Activated naive CD8-positive, alpha-beta T cell treated with anti-CD3 and anti-CD28 coated beads, Interleukin-2, amount 10 ng/mL, durations not matched to agents 7 days and 5 days (primary cell): ENCODE measurements at places on chromosomes 1 and 21.
A peak's percentile ranks its signal among the peaks of the same experiment; 100 is the strongest.

DNA sequence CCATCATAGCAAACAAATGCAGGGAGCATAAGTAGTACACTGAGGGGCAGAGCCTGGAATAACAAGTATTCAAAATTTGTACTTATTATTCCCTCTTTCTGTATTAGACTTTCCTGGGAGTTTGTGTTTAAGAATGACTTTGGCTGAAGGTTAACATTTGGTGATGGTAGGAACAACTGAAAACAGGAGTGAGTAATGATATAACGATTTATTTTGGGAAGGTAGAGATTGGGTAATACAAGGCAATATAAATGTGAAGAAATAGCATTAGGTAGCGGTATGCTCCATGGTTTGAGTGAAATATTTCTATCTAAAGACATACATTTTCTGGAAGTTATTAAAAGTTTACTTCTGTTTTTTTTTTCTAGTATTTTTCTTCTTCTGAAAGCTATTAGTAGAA is 18.5 kb upstream of the C1orf21 start:
- DNase-seq: no peak

GRCh38 chr1:83098131-83098530 is 900.8 kb downstream of the TTLL7 start:
- DNase-seq: no peak

DNA sequence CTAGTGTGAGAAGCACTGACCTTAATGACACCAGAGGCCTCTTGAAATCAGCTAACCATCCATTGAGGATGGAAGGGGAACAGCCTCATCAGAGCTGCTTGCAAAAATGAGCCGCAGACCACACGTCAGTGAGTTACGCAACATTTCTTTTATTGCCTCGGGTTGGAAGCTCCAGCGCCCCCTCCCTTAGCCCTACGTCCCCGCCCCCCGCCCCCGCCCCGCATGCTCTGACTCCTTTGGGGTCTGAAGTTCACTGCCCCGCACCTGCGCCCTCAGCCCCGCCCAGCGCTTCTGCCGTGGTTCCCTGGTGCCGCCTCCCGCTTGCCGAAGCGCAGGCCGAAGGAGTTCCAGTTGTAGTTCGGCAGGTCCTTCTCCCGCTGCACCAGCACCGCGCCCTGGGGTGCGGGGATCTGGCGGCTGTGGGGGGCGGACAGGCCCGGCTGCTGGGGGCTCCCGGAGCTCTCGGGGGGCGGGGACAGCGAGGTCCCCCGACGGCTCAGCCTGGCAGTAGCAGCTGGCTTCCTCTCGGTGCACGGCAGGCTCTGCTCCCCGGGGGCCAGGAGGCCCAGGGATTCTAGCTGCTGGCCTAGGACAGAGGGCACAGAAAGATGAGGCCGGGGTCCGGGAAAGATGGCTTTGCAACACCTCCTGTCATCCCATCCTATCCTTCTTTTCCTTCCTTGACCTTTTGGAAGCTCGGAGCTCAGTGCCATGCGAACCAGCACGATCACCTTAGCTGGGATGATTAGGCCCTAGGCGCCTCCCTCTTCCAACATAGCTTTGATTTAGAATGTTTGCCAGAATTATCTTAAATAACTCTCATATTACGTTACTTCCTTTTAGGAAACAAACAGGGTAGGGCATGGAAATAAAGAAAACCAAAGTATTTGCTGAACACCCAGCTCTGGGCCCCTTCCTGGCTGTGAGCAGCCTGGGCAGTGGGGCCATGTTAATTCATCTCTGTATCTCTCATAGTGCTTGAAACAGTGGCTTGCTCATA is 5.8 kb downstream of the KISS1 start:
- DNase-seq: peak; percentile 39

- no peak for DNase-seq
Observed at GRCh38 chr1:194028002-194028401, 841.6 kb upstream of the B3GALT2 start.

GRCh38 chr21:35868005-35868868 is 192.1 kb downstream of the SETD4 start:
- no peak for DNase-seq

GRCh38 chr21:28396421-28396820 is 596.3 kb downstream of the LTN1 start:
- no peak for DNase-seq

DNA sequence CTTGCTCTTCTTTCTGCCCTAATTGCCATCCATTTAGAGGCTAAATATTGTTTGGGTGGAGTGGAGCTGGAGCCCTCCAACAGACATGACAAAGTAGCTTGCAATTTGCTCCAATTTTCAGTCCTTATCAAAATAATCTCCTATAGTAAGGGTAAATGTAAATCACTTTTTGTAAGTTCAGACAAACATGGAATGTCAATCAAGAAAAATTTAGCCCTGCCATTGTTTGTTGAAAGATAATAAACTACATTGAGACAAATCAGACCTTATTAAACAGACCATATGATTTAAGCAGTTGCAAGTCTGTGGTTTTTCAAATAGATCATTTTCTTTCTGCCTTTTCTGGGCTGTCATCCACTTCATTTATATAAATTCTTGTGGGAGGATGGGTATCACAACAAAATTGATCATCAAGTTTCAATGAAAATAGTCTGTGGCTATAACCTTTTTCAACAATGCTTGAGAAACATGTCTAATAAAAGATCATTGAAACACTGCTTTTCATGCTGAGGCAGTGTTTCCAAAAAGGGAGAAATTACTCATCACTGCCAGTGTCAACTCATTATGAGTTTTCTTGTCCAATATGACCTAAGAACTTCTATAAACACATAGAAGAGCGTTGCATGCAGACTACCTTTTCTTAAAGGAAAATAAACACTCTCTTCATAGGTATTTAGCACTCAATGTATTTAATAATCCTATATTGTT is 1152.0 kb upstream of the B3GALT2 start:
- DNase-seq: no peak

GRCh38 chr1:46246548-46247435 is 771 bp upstream of the RAD54L start:
- DNase-seq: no peak

DNA sequence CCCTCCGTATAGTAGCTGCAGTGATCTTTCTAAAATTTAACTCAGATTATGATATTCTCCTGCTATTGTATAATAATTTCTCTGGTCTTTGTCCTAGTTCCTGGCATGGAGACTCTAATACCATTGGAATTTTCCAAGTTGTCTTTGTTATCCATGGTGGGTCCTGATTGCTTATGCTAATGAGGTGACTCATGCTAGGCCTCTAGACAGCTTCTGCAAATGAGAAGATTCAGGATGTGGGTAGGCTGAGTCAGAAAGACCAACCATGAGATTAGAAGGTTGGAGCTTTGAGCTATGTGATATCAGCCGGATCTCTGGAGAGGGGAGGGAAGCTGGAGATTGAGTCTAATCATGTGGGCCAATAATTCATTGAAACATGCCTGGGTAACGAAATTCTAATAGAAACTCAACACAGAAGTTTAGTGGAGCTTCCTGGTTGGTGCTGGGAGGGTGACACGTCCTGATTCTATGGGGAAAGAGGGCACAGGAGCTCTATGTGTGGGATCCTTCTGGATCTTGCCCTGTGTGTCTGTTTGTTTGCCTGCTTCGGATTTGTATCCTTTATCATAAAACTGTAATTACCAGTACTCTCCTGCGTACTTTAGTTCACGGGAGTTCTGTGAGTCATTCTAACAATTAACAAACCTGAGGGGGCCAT is 73.2 kb upstream of the CNIH3 start:
- DNase-seq: no peak

DNA sequence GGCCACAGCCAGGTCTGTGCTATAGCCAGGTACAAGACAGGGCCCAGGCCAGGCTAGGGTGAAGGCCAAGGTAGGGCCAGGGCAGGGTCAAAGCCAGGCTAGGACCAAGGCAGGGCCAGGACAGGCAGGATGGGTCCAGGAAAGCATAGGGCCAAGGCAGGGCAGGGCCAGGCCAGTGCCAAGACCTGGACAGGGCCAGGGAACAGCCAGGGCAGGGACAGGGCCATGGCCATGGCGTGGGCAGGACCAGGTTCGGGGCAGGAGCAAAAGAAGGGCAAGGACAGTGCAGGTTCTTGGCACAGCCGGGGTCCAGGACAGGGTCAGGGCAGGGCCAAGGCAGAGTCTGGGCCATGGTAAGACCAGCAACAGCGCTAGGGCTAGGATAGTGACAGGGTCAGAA is 153.4 kb downstream of the LIPI start:
- DNase-seq: no peak

- no peak for DNase-seq
Observed at GRCh38 chr1:7427605-7428300, 343.3 kb upstream of the VAMP3 start.

DNA sequence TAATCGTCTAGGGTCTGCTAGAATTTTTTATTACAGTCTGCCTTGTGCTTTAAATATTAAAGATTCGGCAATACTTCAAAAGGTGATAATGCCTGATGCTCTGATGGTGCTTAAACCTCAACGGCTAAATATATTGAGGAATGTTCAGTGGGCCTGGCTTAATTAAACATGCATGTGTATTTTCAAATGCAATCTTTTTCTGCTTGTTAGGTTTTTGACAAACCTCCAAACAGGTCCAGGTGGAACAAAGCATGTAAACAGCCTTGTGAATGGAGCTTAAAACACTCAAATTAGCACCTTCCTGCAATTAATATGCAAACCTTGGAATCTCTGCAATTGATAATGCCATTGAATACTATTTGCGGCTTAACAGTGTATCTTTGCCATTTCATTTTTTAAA is 334.9 kb downstream of the BARHL2 start:
- no peak for DNase-seq

DNA sequence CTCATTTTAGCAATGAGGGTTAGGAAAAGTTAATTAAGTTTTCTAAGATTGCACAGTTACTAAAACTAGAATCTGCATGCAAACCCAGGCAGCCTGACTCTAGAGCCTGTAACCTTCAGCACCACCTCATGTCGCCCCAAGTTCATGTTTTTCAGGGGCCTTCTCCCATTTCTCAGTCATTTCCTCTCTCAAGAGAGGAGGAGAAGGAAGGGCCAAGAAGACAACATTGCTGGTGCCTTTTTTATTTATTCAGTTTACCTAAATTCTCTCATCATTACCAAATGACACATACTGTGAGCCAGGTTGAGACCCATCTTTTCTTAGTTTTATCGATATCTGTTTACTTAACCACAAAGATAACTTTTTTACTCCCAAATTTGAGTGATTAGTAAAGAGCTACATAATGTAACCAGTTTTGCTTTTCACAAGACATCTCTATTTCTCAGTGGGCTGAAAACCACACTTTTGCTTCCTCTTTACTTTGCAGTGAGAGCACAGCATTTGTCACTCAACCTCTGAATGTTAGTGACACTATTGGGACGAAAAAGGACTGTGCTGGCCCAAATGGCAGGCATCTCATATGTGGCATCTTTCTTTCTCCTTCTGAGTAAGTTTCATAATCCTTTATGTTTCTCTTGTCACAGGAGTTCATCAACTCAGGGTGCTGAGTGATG is at the start of gene CD101:
TSS of gene CD101 (plus strand) at position 507 of the 674 bp plus-strand sequence. CDS start at position 565, 58 bp downstream.
- DNase-seq: no peak

- DNase-seq: no peak
Observed at GRCh38 chr1:26848941-26849774, 13.8 kb upstream of the SFN start.

GRCh38 chr1:58000821-58001220 is 545.7 kb downstream of the OMA1 start:
- no peak for DNase-seq

- DNase-seq: no peak
Observed at GRCh38 chr21:27507695-27508094, 540.8 kb upstream of the ADAMTS5 start.

DNA sequence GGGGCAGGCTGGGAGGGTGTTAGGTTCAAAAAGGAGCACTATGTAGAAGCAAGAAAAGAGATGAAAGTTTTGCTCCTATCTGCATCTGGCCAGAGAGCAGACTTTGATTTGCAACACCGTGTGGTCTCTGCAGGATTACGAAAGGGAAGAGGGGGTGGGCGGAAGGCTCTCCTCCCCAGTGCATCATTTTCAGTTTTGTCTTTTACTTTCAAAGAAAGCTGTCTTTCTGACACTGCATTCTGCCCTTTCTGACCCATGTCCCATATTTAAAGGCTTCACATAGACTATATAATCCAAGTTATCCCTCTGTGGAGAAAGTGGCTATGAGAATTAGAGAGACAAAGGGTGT is 126.5 kb downstream of the RHOU start:
- DNase-seq: no peak
